ENCODE measurements at places on chromosomes 7 and 10.

DNA sequence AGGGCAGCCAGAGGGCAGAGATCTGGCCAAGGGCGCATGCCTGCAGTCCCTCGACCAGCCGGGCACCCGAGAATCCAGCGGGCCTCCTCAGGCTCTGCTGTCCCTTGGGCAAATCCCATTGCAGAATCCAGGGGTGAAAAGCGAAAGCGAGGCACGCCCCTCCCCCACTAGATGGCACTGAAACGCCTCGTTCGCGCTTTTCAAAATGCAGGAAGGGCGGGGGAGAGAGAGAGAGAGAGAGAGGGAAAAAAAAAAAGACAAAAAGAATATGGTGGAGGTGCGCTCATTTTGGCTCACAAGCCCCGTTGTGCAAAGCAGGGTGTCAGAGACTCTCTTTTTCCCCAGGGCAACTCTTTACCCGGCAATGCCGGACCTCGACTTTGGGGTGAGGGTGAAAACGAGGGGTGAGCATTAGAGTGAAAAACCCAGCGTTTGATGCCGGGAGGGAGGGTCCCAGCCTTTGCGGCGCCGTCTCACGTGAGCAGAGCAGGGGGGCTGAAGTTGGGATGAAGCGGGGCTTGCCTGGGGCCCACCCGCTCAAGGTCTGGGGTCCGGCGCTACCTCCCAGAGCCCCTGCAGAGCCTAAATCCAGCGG lies 2.5 kb upstream of the TMEM178B start:
- DNase-seq: no peak

- DNase-seq: no peak
These were observed 33.7 kb upstream of the C7orf33 start for GRCh38 chr7:148556892-148557291.

DNA sequence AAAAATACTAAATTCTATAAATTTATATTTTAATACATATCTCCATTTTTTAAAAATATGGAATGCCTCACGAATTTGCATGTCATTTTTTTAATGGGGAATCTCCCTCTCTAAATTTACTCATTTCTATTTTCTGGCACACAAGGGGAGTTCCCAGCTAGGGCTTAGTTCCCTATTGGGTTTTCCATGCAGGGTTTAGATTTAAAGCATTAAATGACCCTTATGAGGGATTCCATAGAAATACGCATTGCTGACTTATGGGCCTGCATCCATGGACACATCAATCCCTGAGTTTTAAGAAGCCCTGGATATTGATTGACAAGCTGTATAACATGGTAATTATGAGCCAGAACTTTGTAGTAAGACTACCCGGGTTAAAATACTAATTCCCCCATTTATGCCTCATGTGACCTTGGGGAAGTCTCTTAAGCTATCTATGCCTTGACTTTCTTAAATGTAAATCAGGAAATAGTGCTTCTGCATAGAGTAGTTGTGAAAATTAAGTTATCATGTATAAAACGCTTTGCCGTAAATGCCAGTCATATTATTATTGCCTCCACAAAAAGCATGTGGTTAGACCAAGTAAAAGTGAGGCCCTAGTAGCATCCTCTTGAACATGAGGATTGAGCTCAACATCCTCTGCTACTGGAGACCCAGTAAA lies 78.8 kb upstream of the ANKRD1 start:
- DNase-seq: no peak

- DNase-seq: no peak
These were observed 509.4 kb downstream of the PTPRN2 start for GRCh38 chr7:158077934-158078910.

- DNase-seq: no peak
These were observed 137.9 kb downstream of the ELFN1 start for GRCh38 chr7:1807821-1808600.

DNA sequence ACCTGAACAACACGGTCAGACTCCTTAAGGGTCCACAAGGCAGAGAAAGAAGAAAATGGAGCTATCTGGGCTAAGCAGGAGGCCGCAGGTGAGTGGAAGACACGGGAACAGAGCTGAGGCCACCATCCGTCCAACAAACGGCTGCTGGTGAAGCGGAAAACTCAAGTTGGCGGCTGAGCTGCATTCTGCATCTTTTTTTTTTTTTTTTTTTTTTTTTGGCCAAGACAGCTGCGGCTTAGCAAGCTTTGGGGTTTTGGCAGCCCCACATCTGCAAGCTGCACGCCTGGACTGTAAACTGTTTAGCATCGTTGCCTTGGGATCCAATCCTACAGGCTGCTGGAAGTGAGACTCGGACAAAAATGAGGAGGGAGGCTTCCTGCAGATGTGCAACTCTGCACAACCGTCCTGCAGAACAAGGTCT lies 37.4 kb downstream of the RGS10 start:
- no peak for DNase-seq

DNA sequence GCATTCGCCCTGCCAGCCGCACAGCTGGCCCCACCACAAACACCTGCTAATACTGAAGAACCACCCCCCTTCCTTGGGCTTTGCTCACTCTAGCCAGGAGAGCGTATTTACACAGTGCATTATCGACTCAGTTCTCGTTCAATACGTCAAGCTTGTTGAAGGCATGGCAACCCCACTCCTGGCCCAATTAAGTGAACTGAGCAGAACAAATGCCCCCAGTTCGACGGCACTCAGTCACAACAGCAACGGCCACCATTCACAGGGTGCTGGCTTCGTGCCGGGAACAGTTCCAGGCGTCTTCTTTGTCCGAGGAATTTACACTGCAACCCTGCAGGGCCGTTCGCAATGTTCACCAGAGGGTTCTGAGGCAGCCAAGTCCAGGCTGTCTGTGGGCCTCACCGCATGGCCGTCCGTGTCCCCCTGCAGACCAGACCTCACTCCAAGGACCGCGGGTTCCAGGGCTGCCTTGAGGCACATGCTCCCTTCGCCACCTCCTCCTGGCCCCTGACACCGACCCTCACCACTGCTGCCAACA lies 175.3 kb downstream of the DIP2C start:
- no peak for DNase-seq

- no peak for DNase-seq
These were observed 34.8 kb downstream of the HTR5A start for GRCh38 chr7:155104913-155105312.

DNA sequence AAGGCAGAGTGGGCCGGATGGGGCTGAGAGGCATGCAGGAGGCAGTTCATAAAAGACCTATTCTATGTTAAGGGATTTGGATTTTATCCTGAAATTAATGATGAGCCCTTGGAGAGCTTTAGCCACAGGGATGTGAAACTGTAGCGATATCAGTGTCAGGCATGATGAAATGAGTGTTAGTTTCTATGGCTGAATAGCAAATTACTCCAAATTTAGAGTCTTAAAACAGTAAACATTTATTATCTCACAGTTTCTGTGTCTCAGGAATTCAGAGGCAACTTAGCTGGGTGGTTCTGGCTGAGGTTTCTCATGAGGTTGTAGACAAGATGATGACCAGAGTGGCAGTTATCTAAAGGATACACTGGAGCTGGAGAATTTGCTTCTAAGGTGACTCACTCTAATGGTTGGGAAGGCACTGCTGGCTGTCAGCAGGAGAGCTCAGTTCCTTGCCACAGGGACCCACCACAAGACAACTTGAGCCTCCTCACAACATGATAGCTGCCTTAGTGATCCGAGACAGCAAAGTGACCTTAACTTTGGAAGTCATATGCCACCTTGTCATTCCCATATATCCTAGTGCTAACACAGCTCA lies 36.7 kb upstream of the SFTPD start:
- no peak for DNase-seq

DNA sequence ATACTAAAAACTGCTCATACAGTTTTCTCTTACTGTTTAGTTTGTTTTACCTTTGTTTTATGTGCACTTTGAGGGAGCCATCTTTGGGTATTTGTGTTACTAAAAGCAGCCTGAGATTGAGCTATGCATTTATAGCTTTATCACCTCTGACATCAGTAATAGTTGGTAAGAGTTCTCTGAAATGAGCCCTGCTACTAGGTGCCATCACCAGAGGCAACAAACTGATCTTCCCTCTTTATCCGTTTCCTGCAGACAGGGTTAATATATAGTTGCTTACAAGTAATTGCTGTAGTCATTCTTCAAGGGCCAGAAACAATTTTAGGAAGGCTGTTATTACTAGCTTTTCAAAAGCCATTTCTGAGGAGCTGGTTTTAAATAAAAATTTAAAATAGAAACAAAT lies 49.1 kb downstream of the KIF20B start:
- DNase-seq: no peak

DNA sequence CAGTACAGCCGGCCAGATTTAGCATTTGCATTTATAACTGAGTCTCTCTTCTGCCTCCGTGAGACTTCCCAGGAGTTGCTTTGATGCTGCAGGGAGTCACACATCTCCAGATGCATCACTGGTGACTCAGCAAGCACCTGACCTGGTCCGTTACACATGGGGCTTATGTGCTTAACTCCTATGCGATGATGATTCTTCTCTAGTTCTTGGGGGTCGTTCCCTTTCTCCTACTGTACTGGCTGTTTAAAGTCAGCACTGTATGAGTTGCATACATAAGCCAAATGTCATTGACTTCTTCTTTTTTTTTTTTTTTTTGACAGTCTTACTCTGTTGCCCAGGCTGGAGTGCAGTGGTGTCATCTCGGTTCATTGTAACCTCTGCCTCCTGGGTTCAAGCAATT lies 13.0 kb upstream of the AKR1E2 start:
- no peak for DNase-seq

DNA sequence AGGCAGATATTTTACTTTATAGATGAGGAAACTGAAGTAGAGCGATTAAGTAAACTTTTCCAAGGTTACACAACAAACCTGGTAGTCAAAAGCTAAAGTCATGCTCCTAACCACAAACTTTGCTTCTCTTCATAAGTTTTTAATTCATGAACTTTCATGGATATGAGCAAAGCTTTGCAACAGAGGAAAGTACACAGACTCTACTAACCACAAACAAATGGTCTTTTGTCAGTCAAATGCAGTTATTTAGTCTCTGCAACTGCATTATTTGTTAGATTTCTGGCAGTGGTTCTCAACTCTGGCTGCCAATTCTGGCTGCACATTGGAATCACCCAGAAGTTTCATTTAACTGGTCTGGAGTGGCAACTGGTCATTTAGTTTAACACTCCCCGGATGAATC lies 140.6 kb upstream of the TMEM168 start:
- DNase-seq: no peak

DNA sequence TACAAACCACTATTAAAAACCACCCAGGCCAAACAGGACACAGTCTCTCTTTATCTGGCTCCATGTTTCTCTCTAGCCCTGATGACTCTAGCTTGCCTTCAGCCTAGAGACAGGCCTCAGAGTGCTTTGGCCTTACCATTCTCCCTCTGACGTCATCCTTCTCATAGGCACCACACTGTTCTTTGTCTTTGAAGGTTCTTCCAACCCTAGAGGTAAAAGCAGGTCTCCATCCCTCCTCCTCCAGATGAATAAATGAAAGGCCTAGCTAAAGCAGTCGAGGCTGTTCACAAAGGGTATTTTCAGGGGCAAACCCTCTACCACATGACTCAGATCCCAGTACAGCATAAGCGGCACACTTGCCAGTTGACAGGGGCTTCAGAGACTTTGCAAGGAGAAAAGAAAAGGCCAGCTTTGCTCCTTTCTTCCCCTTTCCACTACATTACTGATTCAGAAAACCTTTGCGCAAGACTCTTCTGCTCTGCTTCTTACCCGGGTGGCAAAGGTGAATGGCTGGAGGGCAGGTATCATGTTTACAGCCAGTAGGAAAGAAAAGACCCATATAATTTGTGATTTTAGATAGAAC lies 14.8 kb downstream of the NFE2L3 start:
- DNase-seq: no peak

GRCh38 chr10:71344993-71345480 lies 26.0 kb downstream of the SLC29A3 start:
- no peak for DNase-seq

GRCh38 chr7:69619635-69620034 lies 21.4 kb downstream of the AUTS2 start:
- no peak for DNase-seq

DNA sequence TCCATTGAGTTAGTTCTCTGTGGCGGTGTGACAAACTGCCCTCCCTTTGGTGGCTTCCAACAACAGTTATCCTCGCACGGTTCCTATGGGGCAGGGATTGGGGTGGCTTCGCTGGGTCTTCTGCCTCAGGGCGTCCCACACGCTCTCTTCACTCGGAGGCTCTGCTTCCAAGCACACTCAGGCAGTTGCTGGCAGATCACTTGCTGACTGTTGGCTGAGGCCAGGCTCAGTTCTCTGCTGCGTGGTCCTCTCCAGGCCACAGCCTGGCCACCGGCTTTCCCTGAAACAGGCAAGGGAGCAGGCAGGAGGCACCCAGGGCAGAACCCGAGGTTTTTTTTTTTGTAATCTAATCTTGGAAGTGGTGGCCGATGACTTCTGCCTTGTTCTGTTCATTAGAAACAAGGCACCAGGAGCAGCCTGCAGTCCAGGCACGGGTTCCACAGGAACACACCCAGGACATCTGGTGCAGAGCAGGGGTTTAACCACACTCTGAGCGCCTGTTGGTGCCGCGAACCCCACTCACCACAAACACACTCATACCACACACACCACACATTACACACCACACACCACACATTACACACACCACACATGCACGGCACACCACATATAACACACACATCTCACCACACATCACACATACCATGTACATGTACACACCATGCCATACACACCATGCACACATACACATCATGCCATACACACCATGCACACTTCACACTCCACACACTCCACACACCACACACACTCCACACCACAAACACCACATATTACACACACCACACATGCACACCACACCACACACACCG lies 112.2 kb downstream of the PTPN20 start:
- DNase-seq: no peak

- DNase-seq: no peak
These were observed 46.1 kb upstream of the DNAJC1 start for GRCh38 chr10:22049635-22050034.

DNA sequence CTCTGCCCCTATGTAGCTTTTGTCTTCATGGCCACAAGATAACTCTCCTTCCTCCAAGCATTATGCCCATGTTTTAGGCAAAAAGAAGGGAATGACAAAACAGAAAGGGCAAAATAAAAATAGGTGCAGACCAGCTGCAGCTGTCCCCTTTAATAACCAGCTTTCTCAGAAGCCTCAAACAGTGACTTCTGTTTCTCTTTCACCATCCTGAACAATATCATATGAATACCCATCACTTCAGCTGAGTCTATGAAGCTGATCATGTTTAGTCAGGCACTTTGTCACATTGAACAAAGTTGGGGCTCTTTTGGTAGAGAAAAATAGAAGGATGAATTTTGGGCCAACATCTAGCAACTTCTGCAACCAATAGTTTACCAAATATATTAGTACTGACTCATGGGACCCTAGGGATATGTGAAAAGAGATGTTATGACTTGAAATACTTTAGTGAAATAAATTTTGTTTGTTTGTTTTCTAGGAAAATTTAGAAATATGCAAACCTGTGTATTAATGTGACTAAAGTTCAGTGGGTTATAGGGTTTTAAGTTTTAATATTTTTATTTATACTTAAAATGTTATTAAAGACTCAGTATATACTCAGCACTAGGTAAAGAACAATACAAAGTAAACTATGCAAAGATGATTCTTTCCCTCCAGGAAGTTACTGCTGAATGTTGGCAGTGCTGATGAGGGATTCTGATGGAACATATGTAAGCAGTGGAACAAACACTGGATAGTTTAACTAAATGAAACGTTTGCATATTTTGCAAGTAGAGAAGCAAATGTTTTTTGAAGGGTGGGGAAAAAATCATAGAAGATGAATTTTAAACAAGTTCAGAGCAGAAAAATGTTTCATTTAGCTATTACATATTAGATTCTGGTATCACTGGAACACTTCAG lies 133.7 kb downstream of the FOXP2 start:
- DNase-seq: no peak

Data from stimulated activated CD4-positive, alpha-beta T cell treated with anti-CD3 and anti-CD28 coated beads, TNF-alpha, amount 100 ng/mL, for 4 hours (primary cell).